Activated naive CD4-positive, alpha-beta T cell treated with Interleukin-2 at 50 U/mL for 16 hours (primary cell): ENCODE measurements at places on chromosomes 4 and X.

DNA sequence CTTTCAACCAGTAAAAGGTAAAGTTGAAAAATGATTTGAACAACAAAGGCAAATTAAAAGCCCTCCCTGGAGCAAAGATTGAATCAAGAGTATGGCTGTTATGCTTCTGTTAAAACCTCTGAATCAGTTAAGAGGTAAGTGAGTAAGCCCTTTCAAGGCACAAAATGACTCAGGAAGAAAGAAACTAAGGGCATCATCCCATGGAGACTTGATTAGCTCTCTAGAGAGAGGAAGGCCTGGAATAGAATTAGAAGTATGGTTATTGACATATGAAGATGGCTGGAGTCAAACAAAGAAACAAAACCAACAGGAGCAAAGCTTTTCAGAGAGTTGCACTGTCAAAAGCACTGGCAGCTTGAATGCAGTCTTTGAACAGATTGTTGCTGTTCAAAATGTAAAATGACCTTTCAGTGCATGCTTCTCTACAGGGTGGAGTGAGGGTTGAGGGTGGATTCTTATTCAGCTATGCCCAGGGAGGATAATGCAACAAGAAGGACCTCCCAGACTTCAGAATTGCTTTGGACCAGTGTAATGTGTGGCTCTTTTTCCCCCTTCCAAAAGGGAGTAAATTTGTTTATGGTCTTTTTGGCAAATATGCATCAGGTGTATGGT, 365.5 kb downstream of the GBA3 start:
- no peak for DNase-seq

DNA sequence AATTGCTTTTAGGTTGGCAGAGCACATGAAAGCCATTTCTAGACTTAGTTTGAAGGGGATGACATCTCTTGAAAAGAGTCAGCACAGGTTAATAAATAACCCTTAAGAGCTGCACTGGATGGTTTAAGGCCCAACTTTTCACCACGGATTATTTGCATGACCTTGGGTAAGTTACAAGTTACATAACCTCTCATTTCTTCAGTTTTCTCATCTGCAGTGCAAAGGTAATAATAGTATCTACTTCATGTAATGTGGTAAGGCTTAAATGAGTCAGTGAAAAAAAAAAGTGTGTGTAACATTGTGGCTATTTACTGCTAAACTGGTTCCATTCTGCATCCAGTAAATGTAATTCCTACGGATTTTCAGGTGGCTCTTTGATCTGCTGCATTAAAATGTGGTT, 715.8 kb downstream of the CCSER1 start:
- DNase-seq, result no peak

DNA sequence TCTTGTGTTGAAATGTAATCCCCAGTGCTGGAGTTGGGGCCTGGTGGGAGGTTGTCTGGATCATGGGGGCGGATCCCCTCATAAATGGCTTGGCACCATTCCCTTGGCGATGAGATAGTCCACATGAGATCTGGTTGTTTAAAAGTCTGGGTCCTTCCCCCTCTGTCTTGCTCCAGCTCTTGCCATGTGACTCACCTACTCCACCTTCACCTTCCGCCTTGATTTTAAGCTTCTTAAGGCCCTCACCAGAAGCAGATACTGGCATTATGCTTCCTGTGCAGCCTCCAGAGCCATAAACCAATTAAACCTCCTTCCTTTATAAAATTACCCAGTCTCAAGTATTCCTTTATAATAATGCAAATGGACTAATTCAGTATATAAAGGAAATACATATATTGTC, 111.5 kb downstream of the NR3C2 start:
- no peak for DNase-seq

GRCh38 chr4:61864286-61864685, 664.2 kb downstream of the ADGRL3 start:
- DNase-seq, result no peak

DNA sequence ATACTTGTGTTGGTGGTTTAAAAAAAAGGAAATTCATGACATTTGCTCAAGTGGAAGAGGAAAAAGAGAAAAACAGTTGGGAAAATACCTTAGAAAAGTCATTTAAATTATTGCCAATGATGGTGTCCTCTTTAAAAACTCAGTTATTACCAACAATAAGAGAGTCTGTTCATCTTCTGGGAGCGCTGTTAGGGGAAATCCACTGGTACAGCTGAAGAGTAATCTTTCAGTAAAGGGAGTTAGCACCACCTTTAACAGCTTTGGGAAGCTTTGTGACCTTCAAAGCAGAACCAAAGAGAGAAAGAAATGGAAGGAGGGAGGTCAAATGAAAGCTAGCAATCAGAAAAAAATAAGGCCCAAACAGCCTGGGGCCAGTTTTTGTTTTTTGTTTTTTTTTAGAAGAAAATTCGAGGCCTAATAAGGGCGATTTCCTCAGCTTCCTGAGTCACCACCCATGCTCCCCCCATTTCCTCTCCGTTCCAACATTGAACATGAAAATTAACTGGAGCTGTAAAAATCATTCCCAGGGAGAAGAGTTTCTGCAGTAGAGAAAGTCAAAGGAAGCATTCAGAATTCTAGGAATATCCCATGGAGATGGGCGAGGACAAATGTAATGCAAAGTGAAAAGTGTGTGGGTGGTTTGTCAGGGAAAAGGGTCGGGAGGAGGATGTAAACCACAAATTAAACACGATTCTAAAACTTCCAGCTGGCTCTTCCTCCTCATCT, 115.1 kb downstream of the SH3KBP1 start:
- no peak for DNase-seq

- DNase-seq, result no peak
These were observed 18.4 kb downstream of the MOB1B start for GRCh38 chr4:70920592-70920991.

DNA sequence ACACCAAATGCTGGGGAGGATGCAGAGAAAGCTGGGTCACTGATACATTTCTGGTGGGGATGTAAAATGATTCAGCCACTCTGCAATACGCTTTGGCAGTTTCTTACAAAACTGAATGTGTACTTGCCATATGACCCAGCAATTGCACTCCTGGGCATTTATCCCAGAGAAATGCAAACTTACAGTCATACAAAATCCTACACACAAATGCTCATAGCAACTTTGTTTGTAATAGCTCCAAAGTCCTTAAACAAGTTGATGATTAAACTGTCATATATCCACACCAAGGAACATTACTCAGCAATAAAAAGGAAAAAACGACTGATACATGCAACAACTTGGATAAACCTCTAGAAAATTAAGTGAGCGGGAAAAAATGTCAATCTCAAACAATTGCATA, 12.3 kb downstream of the MID1 start:
- DNase-seq, result no peak

DNA sequence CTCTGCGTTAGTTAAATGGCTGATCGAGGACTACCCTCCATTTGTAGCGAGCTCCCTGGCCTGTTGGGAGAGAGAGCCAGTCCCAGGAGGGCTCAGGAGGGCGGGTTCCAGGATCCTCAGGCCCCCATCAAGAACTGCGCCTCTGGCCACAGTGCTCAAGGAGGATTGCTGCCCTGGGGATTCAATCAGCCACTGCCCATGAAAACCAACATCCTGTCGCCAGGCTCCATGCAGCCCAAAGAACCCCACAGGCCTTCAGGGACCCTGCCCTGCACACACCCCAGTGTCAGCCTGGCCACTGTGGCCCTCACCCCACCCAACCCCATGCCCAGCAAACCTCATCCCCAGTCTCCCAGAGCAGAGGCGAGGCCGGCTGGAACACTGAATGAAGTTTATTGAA, 4.3 kb downstream of the PNMA6F start:
- DNase-seq, result no peak

GRCh38 chrX:154116426-154117211, 19.1 kb upstream of the MECP2 start:
- no peak for DNase-seq

DNA sequence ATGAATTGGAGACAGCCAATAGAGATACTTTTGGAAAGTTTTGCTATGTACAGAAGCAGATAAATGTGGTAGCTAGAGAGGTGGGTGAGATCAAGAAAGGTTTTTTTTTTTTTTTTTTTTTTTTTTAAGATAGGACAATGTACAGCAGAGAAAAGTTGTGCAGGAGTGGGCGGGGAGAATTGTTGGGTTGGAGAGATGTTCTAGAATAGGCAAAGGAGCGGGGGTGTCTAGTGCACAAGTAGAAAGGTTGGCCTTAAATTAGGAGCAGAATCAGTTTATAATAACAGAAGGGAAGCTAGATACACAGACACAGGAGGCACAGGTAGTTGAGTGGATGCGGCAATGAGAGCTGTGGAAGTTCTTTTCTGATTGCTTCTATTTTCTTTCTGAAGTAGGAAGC, 66.2 kb upstream of the PGK1 start:
- DNase-seq, result no peak
